Stimulated activated CD4-positive, alpha-beta T cell treated with anti-CD3 and anti-CD28 coated beads, TNF-alpha, amount 100 ng/mL, for 1 hour (primary cell): ENCODE measurements at places on chromosomes 6 and 20.

GRCh38 chr6:89536231-89536630 lies 102.3 kb downstream of the LYRM2 start:
- no peak for DNase-seq

- DNase-seq: no peak
These were observed 3.6 kb downstream of the ADISSP start for GRCh38 chr20:3763671-3764601.

DNA sequence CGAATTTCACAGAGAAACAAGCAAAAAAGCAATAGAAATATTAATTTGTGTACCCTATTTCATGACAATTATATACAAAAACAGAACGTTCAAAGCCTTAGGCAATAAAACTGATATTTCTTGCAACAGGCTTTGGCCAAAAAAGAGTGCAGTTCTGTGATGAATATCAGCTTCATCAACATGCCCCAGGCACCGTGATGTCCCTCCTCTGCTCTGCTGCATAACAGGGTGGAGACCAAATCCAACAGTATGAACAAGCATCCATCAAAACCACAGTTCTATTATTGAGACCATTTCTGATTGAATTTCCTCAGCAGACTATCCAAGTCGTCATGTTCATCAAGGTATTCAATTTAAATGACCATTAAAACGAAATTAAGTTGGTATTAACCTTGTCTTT lies 722.6 kb upstream of the NRSN1 start:
- DNase-seq: no peak

DNA sequence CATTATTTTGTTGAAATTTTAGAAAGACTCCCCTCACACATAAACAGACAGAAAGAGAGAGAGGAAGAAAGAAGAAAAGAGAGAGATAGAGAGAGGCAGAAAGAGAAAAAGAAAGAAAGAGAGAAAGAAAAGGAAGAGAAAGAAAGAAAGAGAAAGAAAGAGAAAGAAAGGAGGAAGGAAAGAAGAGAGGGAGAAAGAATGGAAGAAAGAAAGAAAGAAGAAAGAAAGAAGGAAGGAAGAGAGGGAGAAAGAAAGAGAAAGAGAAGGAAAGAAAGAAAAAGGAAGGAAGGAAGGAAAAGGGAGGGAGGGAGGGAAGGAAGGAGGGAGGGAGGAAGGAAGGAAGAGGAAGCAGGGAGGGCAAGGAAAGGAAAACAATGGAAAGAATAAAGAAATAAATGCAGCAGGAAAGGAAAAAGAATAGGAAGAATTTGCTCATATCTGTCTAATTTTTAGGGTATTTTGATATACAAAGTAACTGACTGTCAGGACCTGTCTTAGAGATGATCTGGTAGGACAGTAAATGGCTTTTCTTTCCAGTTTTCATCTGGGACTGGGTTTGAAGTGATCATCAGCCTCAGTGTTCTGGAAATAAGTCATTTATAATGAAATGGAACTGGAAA lies 325.6 kb downstream of the LAMA2 start:
- DNase-seq: no peak

DNA sequence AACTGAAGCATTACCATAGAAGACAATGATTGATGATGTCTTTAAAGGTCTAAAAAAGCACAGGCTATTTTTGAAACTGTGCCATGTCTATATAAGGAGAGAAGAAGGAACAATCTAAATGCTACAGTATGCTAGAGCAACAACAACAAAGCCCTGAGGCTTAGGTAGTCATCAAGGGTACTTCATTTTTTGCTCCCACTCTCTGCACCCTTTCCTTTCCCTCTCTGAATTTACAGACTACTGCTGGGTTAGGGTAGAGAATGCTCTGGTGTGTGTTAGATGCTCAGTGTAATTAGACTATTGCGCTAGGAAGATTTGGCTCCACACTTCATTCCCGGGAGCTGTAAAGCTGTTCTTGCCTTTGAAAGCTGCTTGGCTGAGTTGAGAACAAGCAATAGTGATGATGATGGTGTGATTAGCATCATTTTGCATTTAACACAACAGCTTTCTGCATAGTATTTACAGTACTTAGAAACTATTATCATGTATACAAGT lies 1262.5 kb upstream of the CITED2 start:
- DNase-seq: no peak

- no peak for DNase-seq
These were observed 2.9 kb upstream of the SMIM28 start for GRCh38 chr6:138374815-138375214.

GRCh38 chr20:58614984-58615760 lies 35.9 kb upstream of the STX16 start:
- DNase-seq: no peak

- DNase-seq: no peak
These were observed 112.2 kb downstream of the PCSK2 start for GRCh38 chr20:17339000-17339399.

GRCh38 chr6:128885381-128885780 lies 2.4 kb downstream of the LAMA2 start:
- DNase-seq: no peak

DNA sequence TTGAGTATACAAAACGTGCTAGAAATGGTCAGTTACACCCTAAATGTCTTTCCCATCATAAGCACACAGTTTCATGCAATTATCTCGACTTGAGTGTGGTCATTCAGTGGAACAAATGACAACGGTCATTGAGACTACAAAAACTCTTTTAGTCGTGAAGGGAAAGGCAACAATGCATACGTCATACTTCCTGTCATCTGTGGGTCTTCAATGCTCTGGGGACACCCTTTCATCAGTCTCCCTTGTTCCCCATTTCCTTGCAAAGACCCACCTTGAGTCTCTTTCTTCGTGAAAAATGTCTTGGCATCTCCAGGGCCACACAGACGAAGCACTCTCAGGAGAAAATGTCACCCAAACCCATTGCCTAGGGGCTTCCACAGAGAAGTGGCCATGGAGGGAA lies 238.5 kb downstream of the GMPR start:
- no peak for DNase-seq

- DNase-seq: no peak
These were observed 30.7 kb downstream of the PTPN1 start for GRCh38 chr20:50540620-50541605.

- DNase-seq: no peak
These were observed 10.2 kb upstream of the AIG1 start for GRCh38 chr6:143050509-143050908.

DNA sequence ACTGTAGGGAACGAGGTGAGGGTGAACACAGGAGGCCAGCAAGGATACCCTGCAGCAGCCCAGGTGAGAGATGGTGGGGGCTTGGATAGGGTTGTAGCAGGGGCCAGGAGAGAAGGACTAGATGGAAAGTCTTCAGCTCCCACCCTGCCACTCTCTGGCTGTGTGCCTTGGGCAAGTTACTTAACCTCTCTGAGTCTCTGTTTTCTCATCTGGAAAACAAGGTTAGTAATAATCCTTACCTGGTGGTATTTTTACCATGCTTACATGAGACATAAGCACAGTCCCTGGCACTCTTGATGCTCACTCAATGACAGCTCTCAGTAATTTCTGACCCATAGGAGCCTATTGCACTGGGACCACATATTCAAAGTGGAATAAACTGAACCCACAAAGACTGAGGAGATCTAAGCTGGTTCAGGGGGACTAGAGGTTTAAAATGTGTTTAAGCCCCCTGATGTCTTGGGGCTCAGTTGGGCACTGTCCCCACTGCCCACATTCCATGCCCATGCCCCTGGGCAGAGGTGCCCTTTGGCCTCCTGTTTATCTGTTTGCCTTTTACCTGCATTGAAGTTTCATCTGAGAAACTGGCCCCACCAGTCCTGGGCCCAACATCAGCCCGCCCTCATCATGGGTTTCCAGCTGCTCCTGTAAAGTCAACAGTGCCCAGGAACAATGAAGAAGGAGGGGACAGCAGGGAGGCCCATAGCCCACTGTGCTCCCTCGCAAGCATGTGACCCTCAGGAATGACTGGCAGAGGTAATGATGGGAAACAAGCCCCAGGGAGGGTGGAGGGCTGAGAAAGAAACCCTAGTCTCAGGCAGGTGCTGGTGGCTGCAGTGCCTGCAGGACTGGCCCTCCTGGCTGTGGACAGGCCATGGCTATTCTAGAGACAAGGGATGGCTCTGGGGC lies 104.0 kb downstream of the VEGFA start:
- no peak for DNase-seq

- DNase-seq: no peak
These were observed 8.0 kb upstream of the ARG1 start for GRCh38 chr6:131565056-131565455.

- DNase-seq: no peak
These were observed 124.9 kb upstream of the CST7 start for GRCh38 chr20:24823989-24824693.

GRCh38 chr20:40476461-40476860 lies 212.6 kb downstream of the MAFB start:
- no peak for DNase-seq

- DNase-seq: no peak
These were observed 24.8 kb upstream of the RIMS4 start for GRCh38 chr20:44835116-44835515.

GRCh38 chr6:69866770-69867638 lies 648 bp downstream of the COL19A1 start:
- peak; percentile 44 for DNase-seq

- DNase-seq: no peak
These were observed 156.9 kb downstream of the CDKAL1 start for GRCh38 chr6:20691185-20691584.

DNA sequence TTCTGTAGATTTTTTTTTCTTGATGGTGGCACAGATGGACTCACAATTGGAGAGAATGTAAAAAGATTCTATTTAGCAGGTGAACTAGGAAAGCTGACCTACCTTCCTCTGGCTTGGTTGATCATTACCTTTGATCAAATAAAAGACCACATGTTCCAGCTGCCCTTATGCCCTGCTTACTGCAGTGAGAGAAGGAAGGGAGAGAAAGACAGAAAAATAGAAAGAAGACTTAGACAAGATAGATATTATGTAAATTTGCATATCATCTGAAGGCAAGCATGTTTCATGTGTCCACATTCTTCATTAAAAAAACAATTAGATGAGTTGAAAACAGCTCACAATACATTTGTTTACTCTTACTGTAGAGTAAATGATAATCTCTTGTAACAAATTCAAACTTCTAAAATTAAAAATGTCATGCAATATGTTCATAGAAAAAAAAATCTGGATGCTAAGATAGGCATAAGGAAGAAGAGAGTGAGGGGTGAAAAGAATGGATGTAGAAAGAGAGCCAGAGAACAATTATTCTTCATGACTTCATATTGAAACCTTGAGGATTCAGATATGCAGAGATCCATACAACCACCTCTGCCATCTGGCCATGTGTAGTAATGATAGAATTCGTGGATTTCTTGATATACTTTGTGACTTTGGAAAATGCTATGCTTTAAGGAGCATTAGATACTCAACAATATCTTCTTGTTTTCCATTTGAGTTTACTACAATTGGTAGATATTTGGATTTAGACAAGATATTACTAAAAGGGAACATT lies 71.7 kb downstream of the RFX6 start:
- DNase-seq: no peak

- no peak for DNase-seq
These were observed 132.8 kb upstream of the CDH4 start for GRCh38 chr20:61119273-61119672.

GRCh38 chr6:159467473-159468041 lies 225.5 kb downstream of the SOD2 start:
- no peak for DNase-seq

- no peak for DNase-seq
These were observed 8.1 kb downstream of the LYRM2 start for GRCh38 chr6:89630488-89630887.

GRCh38 chr6:90062667-90063066 lies 168.4 kb downstream of the GJA10 start:
- DNase-seq: no peak

- DNase-seq: no peak
These were observed 179.1 kb downstream of the SYNE1 start for GRCh38 chr6:152457949-152458624.

DNA sequence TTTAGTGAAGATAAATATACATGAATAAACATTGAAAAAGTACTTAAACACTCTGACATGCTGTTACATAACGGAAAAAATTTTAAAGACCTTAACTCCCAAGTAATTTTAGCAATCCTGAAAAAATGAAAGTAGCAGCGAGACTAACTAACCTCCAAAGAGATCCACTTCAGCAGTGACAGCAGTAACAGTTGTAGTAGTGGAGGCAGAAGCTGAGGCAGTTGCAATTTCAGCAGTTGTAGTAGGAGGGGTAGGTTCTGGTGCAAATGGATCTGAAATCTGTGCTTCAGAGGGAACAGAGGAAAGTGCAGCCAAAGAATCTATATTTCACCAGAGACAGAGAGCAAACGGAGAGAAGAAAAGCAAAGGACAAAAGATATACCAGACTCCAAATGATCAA lies 88.8 kb downstream of the PRSS35 start:
- DNase-seq: no peak

GRCh38 chr20:4607287-4607713 lies 114.4 kb upstream of the PRND start:
- DNase-seq: peak; percentile 18

DNA sequence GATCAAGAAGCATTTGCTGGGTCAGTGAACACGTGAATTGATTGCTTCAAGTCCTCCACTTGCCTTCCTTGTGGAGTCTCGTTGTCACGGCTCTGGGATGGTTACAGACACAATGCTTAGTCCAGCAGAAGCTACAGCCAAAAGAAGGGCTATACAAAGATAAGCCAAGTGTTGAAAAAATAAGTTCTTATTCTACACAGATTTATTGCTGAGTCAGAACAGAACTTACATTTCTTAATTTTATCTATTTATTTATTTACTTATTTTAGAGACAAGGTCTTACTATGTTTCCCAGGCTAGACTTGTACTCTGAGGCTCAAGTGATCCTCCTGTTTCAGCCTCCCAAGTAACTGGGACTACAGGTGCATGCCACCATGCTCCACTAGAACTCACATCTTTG lies 199.0 kb downstream of the MYLK4 start:
- DNase-seq: no peak

DNA sequence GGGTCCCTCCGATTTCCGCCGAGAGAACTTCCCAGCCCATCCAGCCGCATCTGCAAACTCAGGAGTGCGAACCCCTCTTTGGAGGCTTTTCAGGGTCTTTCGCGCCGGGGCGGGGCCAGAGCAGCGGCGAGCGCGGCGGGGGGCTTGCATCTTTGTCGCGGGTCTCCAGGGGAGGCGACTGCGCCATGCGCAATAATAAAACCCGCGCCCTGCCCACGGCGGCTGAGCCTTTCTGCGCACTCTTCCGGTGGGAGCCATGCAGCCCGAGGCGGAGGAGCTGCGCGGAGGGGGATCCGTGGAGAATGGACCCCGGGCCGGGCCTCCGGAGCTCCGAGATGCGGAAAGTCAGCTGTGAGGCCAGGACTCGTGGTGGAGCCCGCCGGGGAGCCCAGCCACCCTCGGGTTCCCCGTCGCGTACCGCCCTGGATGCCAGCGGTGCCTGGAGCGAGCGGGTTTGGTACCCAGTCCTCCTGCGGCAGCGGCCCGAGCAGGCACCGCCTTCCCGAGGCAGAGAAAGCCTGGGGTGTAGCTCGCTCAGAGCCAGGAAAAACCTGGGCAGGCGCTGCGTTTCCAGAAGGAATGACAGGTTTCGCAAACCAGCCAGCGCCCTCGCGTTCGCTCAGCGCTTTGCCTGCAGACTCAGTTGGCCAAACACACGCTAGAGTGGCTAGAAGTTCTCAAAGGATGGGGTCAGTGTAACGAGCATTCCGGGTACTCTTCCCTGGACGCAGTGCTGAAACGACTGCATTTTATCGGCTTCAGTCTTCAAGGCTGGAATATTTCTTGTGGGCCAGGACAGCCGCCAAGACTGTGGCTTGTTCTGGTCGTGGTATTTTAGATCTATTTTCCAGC lies 1.2 kb downstream of the AKAP12 start:
- DNase-seq: no peak
